AG04449 (cell line): ENCODE measurements at places on chromosomes 2 and 18.

- peak; percentile 51 for DNase-seq
These were observed 95.4 kb downstream of the DOCK10 start for GRCh38 chr2:224946895-224947294.

DNA sequence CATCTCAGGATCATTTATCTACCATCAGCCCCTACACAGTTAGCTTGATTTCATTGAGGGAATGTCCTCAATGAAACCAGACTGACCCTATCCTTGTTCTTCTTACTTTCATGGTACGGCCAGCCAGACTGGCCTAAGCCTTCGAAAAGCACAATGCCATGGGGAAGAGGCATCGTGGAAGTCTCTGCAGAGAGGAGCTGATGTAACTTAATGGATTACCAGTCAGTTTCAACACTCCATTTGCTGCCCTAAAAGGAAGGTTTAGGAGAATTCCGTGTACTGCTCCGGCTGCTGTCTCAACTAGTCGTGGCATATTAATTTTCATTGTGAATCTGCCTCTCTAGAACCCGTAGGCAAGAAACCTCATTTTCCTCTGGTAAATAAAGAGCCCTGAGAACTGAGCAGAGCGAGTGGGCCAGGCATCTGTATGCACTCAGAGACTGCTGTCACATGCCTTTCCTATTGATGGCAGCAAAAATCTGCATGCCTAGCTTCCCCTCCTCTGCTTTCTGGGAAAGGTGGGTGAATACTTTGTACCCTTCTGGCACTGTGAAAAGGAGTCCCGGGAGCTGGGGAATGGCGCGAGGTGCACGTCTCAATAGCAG, 184.9 kb downstream of the KLHL29 start:
- DNase-seq = no peak

DNA sequence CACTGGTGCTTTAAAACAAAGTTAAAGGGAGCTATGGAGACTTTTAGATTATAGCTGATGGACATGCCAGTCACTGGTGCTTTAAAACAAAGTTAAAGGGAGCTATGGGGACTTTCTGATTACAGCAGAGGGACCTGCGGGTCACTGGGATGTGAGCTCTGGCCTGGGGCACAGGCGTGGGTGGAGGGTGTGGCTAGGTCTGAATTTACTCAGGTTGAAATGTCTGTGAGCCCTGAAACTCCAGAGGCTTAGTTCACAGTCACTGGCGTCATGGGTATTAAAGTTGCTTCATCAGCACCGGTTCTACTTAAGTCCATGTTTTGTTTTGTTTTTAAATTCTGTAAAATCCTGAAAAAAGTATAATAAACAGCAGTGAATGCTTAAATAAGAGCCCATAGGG, 49.0 kb upstream of the TMEM18 start:
- DNase-seq = no peak

- no peak for DNase-seq
These were observed 201.0 kb upstream of the RBMS1 start for GRCh38 chr2:160694631-160695030.

DNA sequence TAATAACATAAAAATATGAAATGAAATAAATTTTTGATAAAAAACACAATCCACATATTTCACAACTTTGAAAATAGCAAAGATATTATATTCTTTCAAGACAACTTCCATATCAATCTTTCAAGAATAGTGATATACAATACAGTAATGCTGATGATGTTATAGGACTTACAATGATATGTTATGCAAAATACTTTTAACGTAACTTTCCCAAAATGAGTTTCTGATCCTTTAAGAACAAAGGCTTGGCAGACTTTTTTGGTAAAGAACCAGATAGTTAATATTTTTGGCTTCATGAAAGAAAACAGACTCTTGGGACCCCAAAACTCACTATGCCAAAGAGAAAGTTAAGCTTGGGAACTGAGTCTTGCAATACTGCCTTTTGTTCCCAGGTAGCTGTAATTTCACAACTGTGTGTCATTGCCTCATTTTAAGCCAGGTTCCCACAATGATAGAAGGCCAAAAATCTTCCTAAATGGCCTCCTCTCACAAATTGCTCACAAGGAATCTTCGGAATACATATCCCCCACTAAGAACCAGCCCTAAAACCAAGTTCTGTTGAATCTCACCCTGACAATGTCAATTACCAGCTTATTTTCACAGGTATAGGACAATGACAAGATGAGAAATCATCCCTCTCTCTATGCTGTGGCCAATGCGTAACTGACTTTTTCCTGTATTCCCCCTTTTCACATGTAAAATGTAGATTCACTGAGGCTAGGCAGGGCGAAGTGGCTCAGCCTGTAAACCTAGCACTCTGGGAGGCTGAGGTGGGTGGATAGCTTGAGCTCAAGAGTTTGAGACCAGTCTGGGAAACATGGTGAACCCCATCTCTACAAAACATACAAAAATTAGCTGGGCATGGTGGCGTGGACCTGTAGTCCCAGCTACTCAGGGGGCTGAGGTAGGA, 54.8 kb upstream of the STRN start:
- DNase-seq = no peak

GRCh38 chr2:232894746-232895145, 24.7 kb downstream of the SNORC start:
- no peak for DNase-seq

DNA sequence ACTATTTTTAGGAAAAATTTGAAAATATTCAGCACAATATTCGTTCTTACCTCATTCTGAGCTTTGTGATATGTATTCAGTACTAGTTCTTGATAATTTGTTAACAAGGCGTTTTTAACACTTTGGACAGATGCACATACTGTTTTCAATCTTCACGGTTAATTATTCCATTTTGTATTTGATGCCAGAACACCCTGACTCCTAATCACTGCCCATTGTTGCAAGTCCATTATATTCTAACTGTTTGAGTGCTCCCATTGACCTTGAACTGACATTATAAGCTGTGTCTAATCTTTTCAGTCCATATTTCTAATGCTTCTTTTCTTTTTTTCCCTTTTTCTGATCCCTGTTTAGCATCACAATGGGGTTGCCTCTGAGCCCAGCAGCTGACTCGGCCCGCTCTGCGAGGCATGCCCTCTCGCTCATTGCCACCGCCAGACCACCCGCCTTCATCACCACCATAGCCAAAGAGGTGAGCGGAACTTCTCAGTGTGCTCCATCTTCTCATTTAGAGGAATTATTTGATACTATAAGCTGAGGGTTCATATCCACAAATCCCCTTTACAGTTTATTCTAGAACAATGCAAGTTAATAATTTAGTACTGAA, 211.3 kb upstream of the BOD1L2 start:
- DNase-seq = no peak

DNA sequence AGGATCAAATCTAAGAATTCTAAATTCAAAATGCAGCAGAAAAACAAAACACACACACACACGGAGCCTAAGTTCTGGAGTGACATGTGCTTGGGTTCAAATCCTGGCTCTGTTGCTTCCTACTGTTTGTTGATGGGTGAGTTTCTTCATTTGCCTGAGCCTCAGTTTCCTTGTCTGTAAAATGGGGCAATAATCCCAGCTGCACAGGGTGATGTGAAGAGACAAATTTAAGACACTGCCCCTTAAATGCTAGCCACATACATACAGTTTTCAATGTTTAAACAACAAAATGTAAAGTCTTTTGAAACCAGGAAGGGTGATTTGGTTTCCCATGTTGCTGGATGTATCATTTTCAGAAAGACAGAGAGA, 943 bp upstream of the GPR17 start:
- no peak for DNase-seq

- DNase-seq = no peak
These were observed 8.1 kb downstream of the EMX1 start for GRCh38 chr2:72925328-72925943.

GRCh38 chr2:150051004-150051403, 436.5 kb downstream of the RND3 start:
- no peak for DNase-seq

- DNase-seq = no peak
These were observed 836 bp downstream of the DTNA start for GRCh38 chr18:34710934-34711333.

DNA sequence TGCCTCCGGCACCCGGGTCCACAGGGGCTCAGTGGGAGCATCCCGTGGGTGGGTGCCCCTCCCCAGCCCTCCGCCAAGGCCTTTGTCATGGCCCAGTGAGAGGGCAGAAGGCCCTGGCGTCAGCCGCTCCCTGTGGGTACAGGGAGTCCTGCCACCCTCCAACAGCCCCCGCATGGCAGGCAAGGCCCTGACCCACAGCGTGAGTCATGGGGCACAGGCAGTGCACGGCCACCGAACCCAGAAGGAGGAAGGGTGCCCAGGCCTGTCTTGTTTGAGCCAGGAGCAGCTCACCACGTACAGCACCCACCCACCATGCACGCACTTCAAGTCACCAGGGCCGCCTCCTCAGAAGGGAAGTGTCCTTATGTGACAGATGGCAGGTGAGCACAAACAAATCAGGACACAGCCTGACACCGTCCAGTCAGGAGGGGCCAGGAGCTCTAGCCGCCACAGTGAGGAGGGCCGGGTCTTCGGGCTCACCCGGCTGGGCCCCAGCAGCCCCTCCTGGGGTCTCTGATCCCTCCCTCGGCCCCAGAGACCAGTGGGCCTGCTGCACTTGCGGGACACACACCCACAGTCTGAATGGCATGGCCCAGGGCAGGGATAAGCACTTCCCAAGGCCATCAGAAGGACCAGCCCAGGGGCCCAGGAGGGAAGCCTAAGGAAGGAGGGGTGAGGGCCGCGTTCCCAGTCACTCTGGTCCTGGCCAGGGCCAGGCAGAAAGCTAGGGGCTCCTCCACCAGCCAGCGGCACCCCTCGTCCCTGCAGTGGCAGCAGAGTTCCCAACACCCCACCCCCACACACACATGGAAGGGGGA, 25.8 kb downstream of the BIN1 start:
- no peak for DNase-seq

GRCh38 chr18:10798727-10799550, 273.1 kb downstream of the NAPG start:
- DNase-seq = no peak

DNA sequence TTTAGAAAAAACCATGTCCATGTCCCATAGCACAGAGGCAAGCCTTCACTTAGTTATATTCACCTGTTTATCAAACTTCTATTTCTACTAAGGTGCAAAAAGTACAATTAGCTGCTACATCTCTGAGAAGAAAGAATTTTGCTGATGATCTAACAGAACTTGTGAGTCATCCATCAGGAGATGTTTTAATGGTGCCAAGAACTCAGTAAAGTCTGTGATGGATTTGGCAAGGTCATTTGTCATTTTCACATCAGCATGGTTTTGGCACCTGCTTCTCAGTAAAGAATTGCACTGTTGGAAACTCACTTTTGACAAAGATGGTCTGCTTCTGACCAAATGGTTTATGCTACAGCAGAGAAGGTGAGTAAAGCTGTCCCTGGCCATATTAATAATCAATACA, 195.7 kb upstream of the TMEFF2 start:
- no peak for DNase-seq

- DNase-seq = no peak
These were observed 178.1 kb downstream of the DYSF start for GRCh38 chr2:71631411-71631931.

DNA sequence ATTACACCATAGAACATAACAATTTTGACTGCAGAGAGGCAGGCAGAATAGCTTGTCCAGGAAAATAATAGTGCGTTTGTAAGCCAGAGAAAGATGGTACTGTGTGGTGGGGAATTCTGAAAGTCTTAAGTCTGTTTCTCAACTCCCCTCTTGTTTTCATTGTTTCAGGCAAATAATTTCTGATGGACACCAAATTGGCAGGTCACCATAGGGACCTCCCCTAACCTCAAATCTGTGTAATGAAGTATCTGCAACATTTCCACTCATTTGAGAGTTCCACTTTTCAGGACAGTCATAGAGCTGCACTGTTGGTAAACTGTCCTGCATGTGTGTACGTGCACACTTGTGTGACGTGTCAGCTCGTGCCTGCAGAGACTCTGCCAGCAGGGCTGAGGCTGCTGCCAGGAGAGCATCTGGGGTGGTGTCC, 195.6 kb downstream of the AGAP1 start:
- no peak for DNase-seq

DNA sequence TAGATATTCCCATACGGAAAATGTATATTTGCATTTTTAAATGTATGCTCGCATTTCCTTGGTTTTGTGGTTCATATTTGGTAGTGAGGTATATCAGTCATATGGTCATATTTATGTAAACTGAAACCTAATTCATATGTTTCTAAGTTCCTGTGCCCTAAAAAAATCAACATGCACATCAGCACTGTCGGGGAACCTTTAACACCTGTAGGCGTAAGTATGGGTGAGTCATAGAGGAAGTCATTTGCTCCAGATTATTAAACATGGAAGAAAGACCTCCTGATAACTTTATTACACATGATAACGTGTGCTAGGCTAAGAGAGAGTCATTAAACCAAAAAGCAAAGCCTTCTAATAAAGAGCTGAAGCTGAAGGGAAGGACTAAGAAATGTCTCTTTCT, 437.7 kb downstream of the NRXN1 start:
- no peak for DNase-seq

DNA sequence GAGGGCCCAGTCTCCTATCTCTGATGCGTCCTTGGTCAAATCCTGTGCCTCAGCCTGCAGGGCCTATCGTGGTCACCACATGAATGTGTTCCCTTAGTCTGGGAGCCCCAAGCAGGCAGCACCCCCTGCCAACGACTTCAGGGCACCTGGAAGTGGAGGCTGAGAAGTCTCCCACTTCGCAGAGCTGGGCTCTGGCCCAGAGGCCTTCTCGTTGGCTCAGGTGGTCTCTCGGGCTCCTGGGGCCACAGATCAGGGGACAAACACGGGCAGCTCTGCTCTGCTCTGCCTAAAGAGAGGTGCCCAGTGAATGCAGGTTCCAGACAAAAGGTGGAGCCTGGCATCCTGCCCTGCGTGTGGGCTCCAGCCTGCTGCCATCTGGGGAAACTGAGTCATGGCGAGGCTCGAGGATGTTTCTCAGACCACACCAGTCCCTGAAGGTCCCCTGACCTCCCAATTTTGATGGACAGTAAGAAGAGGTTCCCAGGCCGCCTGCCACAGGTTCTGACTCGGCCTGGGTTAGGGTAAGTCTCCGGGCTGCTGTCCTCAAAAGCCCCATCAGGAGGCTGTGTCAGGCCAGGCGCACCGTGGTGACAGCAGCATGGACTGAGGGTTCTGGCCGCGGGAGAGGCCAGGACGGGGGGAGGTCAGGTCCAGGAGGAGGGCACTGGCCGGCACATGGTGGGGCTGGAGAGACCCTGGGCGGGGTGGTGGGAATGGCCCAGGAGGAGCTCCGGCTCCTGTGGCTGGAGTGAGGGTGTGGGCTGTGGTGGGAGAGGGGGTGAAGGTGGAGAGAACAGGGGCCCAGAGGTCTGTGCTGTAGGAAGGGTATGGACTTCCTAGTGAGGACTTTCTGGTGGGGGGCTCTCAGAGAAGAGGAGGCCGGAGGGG, 1.4 kb upstream of the TEKT4 start:
- DNase-seq = no peak

GRCh38 chr2:174328114-174328960, 6.4 kb upstream of the SP9 start:
- DNase-seq = no peak

- DNase-seq = no peak
These were observed 93.7 kb downstream of the TPGS2 start for GRCh38 chr18:36735130-36735529.

GRCh38 chr2:119293254-119293653, 69.6 kb downstream of the STEAP3 start:
- DNase-seq = no peak
